ENCODE measurements at places on chromosomes 2 and 18.

DNA sequence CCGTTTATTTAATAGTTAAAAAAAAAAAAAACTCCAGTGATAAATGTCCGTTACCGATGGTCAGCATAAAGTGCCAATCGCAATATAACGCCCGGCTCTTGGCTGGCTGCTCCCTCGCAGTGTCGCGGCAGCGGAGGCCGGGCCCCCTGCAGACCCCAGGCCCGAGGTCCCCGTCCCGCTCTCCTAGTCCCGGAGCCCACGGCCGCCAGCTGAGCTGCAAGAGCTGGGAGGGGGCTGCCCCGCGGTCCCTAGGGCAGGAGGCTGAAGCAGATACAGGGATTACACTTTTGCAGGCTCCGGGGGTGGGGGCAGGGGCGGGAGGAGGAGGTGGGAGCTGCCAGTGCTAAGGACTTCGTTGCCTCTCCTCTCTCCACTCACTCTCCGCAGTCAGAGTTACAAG lies 6.9 kb downstream of the OSR1 start:
- DNase-seq: no peak

- peak; percentile 0 for DNase-seq
Measured at GRCh38 chr2:68747900-68748299, 13.3 kb downstream of the ARHGAP25 start.

GRCh38 chr18:46337271-46337670 lies 233.1 kb downstream of the HAUS1 start:
- DNase-seq: no peak

DNA sequence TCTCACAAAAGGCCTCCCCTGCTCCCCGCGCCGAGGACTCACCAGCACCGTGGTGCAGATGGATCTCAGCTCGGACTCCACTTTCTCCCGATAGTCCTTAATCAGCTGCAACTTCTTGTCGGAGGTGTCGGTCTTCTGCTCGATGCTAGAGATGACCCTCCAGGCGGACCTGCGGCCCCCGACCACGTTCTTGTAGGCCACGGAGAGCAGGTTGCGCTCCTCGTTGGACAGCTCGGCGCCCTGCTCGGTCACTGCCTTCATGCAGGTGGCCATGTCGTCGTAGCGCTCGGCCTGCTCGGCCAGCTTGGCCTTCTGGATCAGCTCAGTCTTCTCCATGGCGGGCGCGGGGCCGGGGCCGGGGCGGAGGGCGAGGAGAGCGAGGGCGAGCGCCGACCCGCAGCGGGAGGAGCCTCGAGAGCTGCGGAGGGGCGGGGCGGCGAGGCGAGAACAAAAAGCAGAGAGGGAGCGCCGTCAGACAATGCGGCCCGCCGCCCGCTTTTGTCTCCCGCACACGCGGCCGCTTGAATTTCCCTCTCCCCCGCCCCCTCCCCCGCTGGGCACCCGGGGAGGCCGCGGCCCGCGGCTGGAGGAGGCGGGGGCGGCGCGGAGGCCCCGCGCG lies 571 bp downstream of the YWHAQ start:
- DNase-seq: no peak
